AG10803 (cell line): ENCODE measurements at places on chromosomes 6 and 20.
A peak's percentile ranks its signal among the peaks of the same experiment; 100 is the strongest.

DNA sequence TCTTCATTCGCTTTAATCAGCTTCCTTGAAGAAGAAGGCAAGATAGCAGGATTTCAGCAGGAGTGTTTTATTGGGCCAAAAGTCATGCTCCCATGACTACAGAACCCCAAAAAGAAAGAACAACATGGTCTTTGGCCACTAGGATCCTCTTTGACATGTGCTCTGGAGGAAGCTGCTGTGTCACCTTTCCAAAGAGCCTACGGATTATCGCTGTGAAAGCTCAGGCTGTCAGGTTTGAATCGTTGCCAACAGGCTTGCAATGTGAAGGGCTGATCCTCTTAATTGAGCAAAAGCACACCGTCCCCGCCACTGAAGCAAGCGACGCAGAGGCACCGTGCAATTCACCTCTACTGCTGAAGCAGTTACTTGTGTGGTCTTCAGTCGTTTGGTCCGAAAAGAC is 29.0 kb downstream of the MYLIP start:
- DNase-seq, result no peak

DNA sequence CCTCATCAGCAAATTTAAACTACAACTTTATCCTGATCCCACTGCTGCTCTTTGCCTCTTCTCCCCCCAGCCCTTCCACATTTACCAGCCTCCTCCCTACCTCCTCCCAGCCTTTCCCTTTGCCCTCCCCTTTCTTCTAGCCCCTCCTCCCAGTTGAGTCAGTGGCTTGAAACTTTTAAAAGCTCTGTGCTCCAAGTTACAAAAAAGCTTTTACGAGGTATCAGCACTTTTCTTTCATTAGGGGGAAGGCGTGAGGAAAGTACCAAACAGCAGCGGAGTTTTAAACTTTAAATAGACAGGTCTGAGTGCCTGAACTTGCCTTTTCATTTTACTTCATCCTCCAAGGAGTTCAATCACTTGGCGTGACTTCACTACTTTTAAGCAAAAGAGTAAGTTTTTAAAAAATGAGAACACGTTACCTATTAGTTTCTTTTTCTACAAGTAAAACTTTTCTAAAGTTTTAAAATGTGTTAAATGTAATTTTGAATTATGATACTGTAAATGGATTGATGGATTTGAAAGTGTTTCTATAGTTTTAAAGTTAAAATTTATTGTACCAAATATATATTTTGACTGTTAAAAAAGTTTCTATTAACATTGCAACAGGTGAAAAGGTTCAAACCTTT is at the start of gene GJA1:
Gene GJA1, plus strand, starts transcription at position 203 of the 626 bp plus-strand sequence. CDS start 11,202 bp downstream, outside the sequence.
- peak; percentile 81 for DNase-seq

- no peak for DNase-seq
Observed at GRCh38 chr6:159023893-159024292, 20.9 kb downstream of the TAGAP start.

DNA sequence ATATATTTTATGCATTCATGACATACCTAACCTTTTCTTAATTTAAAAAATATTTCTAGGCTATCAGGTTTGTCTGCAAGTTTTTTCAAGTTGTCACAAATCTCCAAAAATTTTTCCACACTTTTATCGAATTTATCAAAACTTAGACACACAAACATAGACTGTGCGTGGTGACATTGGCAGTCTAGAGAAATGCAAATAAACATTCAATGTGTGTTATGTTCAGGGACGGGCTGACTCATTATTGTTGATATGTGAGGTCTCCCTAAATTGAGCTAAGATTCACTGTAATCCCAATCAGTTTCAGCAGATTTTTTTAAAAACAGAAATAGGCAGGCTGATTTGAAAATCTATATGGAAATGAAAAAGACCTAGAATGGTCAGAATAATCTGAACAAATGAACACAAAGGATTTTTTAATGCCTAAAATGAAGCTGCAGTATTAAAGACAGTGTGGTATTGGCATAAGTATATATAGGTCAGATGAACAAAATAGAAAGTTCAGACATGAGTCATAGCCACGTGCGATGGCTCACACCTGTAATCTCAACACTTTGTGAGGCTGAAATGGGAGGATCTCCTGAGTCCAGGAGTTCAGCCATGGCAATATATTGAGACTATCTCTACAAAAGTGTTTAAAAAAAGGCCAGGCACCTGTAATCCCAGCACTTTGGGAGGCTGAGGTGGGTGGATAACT is 19.2 kb downstream of the BLTP3A start:
- DNase-seq, result no peak
